Left ventricle myocardium inferior (tissue), 1 donor: ENCODE measurements at places on chromosomes 1 and 21.

GRCh38 chr1:67436511-67437055, 6.4 kb upstream of the SERBP1 start:
- DNase-seq = no peak

- DNase-seq = no peak
Observed at GRCh38 chr1:160963521-160963920, 8.9 kb upstream of the ITLN2 start.

DNA sequence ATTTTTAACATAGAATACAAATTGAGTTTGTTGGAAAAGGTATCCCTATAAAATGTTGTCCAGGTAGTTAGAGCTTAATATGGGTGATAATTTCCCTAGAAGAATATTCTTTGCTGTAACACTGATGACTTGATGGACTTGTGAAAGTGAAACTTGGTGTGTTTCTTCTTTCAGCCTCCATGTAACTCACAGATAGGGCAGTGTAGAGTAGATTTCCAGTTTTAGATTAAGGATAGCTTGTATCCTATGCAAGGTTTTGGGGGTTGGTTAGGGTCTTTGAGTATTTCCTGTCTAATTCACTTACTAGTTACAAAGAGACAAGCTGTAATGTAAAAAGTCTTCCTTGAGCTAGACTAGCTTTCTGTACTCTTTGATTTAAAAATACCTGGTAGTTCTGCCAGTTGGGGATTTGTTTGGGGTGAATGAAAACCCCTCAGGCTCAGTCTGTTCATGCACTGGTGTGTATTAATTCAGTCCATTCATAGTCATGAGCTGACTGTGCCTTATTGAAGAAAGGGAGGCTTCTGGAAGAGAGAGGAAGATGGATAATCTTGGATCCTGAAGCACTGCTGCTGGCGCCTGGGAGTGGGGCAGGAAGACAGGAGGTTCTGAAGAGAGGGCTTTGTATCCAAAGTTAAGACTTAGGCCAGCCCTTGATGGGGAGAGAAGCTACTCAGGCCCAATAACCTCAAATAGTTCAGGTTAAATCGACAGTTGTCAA, 83.6 kb downstream of the CAMTA1 start:
- DNase-seq = no peak

DNA sequence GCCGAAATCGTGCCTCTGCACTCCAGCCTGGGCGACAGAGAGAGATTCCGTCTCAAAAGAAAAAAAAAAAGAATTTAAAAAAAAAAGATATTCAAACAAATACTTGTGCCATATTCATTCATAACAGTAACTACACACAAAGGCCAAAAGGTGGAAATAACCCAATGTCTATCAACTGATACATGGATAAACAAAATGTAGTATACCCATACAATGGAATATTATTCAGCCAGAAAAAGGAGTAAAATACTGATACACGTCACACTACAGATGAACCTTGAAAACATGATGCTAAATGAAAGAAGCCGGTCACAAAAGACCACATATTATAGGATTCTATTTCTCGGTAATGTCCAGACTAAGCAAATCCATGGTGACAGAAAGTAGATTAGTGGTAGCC, 109.4 kb upstream of the SOD1 start:
- no peak for DNase-seq

DNA sequence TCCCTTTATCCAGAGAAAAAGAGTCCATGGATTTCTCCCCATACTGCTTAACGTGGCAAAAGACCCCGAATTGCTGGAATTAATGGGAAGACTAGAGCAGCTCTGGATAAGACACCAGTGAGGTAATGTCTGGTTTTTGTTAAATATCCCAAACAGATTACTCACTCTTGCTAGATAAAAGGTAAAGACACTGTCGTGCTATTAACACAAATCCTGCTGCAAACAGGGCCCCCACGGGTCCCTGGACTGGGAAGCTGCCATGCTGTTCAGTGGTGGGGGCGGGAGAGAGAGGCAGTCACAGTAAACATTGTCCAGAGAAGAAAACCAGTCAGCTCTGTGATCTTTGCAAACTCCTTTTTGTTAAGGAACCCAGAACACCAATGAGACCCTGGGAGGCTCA, 15.2 kb upstream of the SRP9 start:
- DNase-seq = no peak

DNA sequence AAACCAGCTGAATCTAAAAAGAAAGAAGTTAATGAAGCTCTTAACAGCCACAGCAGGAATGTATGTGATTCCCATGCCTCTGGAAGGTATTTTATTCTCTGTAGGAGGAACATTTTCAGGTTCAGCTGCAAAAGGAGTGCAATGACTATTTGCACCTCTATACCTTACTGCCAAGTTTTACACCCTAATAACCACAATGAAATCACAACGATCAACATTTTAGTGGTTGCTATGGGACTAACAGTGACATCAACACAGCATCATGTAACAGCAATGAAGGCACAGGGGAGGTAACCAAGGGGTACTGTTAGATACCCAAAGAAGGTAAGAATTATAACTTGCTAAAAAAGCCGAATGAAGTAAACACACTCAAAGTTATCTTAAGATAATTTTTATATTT, 116.3 kb upstream of the HP1BP3 start:
- no peak for DNase-seq

DNA sequence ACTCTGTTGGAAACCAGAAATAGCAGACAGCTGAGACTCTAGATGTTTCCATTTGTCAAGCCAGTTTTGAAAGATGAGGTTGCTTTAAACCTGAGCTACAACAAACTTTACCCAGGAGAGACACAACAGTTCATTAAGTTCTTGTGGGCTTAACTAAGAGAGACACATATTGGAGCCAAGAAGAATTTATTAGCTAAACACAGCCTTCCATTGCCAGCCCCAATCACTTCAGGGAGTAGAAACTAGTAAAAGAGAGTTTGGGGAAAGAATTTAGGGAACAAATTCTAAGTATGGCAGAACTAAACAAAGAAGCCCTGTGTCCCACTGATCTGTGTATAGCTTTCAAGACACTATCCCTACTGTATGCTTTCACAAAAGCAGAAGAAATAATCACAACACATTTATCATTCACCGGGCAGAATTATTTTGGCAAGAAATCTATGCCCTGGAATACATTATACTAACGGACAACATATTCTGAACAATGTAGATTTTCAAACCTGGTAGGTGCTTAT, 87.3 kb upstream of the KAZN start:
- no peak for DNase-seq

DNA sequence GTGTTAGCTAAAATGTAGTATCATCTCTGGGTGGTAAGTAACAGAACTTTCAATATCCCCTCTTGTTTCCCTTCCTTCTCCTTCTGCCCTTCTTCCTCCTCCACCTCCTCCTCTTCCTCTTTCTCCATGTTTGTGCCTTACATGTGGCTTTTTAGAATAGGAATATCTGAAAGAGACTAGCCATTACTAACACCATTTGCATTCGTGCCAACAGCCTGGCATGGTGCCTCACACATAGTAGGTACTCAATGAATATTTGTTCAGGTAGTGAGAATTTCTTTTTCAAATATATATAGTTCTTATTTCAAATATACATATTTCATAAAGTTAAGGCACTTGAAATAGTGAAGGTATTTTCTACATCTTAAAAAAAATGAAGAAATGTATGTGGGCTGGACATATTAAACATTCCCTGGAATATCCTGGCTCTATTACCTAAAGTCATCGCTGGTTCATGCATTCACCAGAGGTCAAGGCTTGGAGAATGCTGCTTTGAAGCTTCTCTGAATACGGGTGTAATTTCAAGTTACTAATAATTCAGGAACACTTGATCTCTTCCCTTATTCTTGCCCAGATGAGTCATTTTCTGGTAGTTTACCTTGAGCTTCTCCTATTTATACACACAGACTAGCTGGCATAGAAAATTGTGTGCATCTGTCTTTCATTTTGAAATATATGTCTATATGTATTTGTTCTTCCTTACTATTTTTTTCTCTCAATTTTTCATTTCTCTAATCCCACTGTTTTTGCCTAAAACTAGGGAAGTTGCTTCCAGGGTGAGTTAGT, 319.4 kb downstream of the TGFB2 start:
- no peak for DNase-seq

DNA sequence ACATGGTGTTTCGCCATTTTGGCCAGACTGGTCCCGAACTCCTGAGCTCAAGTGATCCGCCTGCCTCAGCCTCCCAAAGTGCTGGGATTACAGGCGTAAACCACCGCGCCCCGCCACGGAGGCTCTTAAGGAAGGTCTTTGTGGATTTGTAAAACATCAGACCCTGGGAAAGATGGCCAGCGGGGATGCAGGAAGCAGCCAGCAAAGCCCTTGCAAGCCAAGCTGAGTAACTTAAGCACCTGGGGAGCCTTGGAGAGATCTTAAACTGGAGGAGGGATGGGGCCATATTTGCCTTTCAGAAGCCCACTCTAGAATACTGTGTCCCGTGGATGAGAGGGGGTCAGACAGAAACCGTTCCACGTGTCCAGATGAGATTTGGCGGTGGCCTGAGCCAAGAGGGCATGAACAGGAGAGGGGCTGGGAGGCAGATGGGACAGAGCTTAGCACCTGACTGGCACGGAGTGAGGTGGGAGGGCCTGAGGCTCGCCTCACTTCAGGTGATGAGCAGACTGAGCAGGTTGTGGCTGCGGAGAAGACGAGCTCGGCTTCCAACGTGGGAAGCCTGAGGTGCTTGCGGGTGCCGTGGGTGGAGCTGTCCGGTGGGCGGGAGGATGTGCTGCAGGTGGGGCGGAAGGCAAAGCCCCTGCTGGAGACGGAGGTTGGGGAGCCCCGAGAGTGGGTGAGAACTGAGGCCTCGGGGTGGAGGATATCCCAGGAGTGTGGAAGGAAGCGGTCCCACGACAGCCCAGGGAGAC, 11.7 kb downstream of the C1orf216 start:
- no peak for DNase-seq

GRCh38 chr1:20948101-20948500, 161.0 kb upstream of the HP1BP3 start:
- no peak for DNase-seq

DNA sequence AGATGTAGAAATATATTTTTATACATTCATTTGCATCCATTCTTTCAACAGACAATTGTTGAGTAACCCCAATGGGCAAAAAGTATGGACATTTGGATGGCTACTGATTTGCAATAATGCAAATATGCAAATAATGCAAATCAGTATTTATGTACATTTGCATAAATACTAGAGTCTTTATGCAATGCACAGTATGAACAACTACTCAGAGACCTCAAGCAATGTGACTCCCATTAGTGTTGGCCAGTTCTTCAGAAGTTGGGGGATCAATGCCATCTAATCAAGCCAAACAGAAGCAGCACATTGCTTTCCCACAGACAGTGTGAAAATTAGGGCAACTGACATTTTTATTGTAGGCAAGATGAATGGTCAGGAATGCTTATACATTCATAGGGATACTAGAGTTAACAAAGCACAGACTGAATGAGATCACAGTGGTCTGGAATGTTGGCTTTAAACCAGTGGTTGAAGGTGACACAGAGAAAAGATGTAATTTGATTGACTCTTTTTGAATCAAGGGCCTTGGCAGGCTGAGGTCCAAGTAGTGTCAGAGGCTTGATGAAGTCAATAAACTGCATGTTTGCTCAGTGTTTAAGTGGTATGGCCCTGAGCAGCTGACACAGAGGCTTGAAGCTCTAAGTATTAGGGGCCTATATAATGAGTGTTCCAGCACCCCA, 256.6 kb downstream of the CTH start:
- DNase-seq = no peak

DNA sequence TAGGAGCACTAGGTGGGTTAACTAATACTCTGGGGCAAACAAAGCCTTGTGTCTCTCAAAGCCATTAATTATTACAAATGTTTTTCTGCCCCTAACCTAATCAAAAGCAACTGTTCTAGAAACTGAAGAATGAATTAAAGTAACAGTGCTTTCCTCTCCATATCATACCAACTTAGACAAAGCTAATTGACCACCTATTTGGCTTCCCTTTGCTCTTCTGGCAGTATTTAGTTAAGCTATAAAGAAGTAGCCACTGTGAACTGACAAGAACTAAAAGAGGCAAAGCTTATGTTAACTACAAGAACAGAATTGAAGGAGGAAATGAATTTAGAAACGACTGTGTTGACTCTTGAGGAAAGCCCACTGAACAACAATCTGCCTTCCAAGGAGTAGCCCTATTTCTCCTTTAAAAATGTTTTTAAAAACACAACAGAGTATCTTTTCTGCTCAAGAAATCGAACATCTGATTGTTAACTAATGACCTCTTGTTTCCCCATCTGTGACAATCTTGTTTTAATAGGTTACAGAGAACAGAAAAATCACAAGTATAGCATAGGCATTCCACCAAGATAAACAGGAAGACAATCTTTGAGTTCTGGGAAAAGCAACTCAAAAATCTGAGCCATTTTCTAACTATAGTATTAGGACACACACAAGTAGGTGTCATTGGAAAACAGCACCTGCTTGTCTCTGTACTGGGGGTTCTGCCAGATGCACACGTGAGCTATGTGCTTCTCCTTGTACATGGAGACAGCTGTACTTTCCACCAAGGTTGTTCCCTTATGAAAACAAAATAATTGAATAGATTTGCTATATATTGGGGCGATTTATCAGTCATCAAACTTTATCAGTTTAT, 3.1 kb upstream of the EGLN1 start:
- DNase-seq = peak; percentile 65

GRCh38 chr1:211828584-211829342, 1.8 kb downstream of the LPGAT1 start:
- DNase-seq = no peak

DNA sequence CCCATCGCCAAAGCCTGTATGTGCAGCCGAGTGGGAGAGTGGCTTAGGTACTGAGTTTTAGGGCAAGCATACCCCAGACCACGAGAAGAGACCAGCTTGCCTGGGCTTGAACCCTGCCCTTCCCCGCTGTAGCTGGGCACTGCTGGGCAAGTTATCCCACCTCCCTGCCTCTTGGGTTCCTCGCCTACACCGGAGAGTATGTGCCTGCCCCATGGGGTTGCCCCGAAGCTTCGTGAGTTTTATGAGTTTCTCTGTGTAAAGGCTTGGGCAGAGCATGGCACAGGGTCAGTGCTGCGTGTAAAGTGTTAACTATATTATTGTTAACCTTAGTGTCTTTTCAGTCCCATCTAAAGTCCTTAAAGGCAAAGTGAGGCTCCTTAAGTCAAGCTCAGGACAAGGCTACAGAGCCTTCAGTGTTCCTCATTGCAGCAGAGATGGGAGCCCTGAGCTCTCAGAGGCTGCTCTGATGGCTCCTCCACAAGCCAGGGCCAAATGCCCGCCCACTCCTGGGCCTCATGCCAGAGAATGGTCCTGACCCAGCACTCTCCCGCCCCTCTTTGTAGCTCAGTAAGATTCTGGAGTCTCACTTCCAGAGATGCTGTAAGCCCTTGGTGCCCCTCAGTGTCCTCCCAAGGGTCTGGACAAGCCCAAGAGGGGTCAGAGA, 37.0 kb upstream of the KCNA10 start:
- peak; percentile 73 for DNase-seq

GRCh38 chr1:230864441-230864840, 3.9 kb downstream of the C1orf198 start:
- DNase-seq = no peak

GRCh38 chr1:147243228-147243685, 773 bp downstream of the CHD1L start:
- DNase-seq = peak; percentile 27
